NCI-H446 (cell line): ENCODE measurements at places on chromosomes 5 and 9.

DNA sequence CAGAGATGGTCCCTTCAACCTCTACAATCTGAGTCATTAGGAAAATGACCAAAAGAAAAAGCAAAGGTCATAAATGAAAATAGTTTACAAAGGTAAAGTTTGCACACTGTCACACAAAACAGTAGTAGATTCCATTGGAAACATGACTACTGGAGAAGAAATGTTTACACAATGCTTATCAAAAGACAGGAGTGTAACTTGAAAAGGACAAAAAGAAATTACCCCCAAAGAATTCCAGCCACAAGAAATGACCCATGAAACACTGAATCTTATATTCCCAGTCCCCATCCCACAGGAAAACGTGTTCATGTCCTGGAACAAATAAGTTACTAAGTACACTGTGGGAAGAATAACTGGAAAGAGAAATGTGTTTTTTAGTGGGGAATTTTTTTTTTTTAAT lies 385.1 kb downstream of the SEMA5A start:
- no peak for DNase-seq

DNA sequence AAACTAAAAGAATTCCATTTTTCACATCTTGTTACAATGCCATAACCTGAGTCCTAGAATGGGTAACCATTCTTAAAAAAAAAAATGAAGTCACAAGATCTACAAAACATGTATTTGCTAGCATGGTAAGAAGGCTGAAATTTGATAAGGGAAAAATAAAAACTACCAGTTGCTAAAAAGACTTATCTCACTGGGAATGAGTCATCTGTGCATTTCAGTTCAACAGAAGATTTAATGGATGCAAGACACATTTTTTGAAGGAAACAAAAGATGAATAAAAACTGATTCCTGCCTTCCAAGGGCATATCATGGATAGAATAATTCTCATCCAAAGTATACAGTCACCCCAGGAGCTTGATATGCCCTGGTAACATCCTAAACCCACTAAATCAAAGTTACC lies 47.2 kb downstream of the SGTB start:
- DNase-seq, result no peak

- no peak for DNase-seq
Measured at GRCh38 chr9:112831281-112831851, 59.3 kb downstream of the SLC46A2 start.

- no peak for DNase-seq
Measured at GRCh38 chr9:128249908-128250838, 25.6 kb downstream of the GOLGA2 start.

GRCh38 chr5:158522776-158523175 lies 576.9 kb downstream of the EBF1 start:
- DNase-seq, result no peak

DNA sequence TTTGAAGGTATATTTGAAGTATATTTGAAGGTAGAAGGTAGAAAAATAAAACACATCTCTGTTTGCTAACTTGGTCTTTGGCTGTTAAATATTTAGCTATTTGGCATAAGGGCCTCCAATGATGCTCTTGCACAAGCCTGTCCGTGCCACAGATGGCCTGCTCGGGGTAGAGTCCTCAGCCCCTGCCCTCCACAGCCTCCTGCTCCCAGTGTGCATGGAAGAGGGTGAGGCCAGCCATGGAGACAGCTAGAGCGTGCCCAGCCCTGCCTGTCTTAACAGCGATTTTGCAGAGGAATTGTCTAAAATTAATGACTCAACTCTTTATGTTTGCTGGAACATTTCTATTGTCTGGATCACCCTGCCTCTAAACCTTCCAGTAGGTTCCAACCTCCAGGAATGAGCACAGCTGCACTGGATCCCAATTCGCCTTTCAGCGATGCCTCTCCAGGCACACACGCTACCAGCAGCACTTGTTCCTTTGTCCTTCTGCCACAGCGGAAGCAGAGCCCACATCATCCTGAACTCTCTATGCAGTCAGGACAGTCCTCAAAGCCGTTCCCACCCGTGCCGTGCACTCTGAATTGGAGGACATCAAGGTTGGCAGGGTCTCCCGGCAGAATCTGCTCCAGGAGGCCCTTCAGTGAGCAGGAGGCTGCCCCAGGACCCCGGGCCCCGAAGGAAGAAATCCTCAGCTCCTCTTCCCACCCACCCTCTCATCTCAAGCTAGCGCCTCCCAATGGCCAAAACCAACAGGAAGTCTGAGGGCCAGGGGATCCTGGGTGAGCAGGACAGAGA lies 254.0 kb upstream of the IRX1 start:
- no peak for DNase-seq

- no peak for DNase-seq
Measured at GRCh38 chr5:159345861-159346260, 15.6 kb upstream of the IL12B start.

- DNase-seq, result no peak
Measured at GRCh38 chr5:35416217-35416988, 186.1 kb upstream of the PRLR start.

DNA sequence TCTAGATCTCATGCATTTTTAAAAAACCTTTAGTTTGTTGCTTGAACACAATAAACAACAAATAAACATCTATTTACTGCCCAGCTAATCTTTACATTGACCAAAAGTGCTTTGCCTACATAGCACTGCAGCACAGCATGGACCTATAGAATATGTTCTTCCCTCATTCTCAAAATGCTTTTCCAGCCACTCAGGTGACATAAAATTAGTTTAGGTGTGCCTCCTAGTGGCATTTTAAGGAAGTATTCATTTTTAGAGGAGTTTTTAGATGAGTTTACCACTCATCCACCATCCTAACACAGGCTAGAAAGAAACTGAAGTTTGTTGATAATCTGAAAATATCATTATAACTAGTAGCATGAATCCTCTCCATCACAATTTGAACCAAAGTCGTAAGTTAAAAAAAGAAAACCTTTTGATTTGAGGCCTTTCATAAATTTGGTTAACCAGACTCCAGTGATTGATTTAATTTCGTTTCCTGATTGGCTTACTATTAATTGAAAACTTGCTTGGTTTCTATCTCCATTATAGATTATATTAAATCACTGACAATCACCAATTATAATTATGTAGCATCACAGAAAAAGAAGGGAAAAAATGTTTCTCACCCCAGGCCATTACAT lies 12.6 kb downstream of the PLGRKT start:
- DNase-seq, result peak; percentile 40

DNA sequence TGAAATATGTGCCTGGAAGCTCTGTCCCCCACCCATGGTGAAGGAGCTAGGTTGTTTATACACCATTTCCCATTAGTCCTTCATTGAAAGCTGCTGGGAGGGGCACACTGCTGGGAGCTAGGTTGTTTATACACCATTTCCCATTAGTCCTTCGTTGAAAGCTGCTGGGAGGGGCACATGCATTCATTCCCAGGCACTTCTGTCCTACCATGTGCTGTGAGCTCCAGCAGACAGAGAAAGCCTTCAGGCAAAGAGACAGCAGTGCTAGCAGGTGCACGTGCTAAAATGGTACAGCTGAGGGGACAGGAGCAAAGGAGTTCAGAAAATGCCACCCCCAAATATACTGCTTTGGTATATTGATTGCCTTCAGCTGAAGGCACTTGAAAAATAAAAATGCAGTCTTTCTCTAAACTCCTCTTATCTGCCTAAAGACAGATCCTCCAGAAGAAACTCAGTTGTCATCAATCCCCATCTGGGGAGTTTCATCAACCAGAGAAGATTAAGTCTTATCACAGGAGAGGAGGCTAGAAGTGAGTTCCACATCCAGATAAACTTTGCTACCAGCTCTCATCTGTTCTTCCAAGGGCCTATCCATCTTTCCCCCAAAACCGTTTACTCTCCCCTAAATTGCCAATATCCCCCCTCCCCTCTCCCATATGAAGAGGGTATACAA lies 27.7 kb upstream of the DAPK1 start:
- DNase-seq, result no peak

GRCh38 chr9:6758248-6758497 lies 400 bp downstream of the KDM4C start:
- DNase-seq, result peak; percentile 68

DNA sequence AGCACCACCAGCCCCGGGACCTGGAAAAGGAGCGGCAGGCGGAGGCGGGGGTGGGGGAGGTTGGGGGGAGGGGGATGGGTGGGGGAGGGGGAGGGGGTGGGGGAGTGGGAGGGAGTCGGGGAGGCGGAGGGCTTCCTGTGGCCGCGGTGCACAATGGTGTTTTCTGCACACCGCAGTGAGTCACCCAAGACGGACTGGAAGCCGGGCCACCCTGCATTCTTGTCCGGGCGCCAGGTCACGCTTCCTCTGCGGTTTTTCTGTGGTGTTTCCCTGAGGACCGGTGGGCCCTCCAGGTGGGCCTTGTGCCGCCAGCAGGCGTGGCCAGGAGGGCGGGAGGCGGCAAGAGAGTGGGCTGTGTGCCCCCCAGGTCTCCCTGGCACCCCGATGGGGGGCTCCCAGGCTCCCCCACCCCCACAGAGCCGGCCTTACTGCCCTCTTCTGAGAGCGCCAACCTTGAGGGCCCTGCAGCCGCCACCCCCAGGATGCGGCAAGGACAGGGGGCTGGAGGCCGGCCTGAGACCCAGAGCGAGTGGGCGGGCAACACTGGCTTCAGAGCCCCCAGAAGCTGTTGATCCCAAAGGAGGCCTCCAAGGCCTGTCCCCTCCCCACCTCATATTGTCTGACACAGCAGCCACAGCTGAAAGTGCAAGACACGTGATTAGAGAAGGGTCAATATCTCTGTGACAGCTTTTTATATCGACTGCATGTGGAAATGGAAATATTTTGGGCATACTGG lies 11.1 kb downstream of the EXD3 start:
- DNase-seq, result no peak
